ENCODE measurements at places on chromosomes 16 and 17.

- DNase-seq: no peak
Observed at GRCh38 chr17:17159571-17159970, 46.6 kb downstream of the PLD6 start.

DNA sequence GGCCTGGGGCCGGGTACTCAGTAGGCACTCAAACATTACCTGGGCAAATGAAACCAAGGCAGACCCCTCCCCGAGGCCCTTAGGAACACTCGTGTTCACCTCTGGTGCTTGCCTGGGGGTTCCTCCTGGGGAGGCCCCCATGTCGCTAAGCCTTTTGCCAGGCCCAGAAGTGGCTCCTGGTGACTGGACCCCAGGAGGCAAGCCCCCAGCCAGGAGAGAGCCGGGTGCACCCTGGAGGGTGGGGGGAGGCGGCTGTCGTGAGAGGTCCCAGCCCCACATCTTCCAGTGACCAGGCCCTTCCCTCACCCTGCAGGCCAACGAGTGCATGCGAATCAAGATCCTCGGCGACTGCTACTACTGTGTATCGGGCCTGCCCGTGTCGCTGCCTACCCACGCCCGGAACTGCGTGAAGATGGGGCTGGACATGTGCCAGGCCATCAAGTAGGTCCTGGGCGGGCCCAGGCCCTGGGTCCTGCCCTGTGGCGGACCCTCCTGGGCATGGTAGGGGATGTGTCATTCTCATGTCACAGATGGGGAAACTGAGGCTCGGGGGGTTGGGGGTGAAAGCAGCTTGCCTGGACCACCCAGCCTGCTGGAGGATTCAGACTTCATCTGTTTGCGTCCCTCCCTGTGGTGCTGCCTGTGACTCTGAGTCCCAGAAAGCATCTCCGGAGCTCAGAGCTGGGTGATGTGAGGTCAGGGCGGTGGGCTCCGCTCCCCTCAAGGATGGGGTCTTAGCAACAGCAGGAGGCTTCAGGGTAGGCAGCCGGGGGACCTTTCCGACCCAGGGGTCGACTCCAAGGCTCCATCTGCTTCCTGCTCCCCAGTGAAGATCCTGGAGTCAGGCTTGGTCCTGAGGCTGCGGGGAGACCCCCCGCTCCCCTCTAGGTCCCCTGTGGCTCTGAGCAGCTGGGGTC is 32.5 kb downstream of the ADCY7 start:
- DNase-seq: no peak

DNA sequence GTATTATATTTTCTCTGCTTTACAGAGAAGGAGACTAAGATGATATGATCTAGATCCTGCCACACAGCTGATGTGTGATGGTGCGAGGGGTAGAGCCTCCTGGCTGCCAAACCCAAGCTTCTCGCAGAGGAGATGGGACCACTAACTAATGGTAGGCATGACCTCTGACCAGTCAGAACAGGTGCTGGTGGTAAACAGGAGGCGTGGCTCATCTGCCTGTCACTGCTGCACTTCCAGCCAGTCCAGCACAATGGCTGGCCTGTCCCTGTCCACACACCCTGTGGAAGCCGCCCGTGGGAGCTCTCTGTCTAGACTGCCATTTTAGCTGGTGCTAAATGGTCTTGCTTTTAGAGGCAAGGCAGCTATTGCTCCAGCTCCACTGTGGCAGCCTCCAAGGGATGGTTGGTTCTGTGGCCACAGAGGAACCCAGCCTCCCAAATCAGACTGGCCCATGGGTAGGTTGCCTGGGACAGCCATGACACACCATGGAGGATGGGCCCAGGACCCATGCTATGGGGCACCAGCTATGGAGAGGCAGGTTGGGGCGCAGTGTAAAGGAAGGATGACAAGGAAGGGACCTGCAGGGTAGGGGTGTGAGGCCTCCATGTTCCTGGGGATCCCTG is 86.7 kb downstream of the KSR1 start:
- DNase-seq: no peak

- no peak for DNase-seq
Observed at GRCh38 chr17:1073241-1073962, 76.5 kb downstream of the TIMM22 start.

DNA sequence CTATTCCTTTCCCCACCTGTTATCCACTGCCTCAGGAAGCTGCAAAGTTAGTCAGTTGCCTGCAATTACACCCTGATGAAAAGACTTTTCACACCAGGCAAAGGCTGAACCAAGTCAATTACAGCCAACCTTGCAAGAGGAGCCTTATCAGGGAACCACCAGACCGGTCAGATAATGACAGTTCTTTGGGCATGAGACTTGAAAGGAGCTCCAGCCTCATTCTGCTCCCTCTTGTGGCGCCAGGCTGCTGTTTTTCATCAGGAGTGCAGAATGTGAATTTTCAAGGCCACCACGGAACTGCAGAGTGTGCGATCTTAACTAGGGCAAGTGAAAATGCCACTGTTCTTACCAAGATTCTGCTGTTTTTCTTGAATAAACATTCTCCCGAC is 22.5 kb downstream of the DNAI2 start:
- peak; percentile 71 for DNase-seq

GRCh38 chr16:7703672-7704071 is 371.0 kb downstream of the RBFOX1 start:
- DNase-seq: no peak

GRCh38 chr17:31433091-31433790 is 41.8 kb downstream of the RAB11FIP4 start:
- DNase-seq: no peak

GRCh38 chr17:72361892-72362291 is 241.1 kb downstream of the SOX9 start:
- DNase-seq: no peak

- no peak for DNase-seq
Observed at GRCh38 chr16:74051-74746, 1.8 kb upstream of the RHBDF1 start.
